ENCODE measurements at places on chromosomes 13 and 19. TPM values are rescaled to one million over a fixed set of nuclear protein-coding genes. Genes with fewer than 3 reads are reported as not detected.

DNA sequence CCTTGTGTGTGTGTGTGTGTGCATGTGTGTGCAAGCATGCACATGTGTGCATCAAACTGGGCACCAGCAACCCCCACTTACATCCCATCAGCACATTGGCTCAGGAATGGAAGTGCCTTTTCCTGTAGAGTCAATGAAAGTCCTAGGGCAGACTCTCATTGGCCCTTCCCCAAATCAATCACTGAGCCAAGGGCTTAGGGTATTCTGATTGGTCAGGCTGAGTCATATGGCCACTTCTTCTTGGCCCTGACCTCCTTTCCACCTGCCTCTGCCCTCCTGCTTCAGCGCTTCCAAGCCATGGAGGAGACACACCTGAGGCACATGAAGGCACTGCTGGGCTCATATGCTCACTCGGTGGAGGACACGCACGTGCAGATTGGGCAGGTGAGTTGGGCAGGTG lies 20.9 kb downstream of the FCHO1 start:
- DNase-seq, result no peak

DNA sequence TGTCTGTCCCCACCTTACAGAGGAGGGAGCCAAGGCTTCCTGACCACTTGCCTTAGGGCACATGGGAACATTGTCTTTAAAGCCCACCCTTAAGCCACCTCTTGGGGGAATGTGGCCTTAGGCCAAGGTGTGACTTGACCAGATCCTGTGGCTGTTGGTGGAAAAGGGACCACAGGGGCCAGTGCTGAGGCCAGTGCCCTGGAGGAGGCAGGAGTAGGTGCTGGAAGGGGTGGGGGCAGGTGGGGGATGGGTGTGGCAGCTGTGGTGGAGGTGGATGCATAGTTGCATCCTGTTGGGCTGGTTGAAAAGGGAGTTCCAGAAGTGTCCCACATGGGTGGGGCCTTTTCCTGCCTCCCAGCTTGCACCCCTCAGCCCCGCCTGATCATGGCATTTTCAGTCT lies 44.8 kb downstream of the DNM2 start:
- no peak for DNase-seq

DNA sequence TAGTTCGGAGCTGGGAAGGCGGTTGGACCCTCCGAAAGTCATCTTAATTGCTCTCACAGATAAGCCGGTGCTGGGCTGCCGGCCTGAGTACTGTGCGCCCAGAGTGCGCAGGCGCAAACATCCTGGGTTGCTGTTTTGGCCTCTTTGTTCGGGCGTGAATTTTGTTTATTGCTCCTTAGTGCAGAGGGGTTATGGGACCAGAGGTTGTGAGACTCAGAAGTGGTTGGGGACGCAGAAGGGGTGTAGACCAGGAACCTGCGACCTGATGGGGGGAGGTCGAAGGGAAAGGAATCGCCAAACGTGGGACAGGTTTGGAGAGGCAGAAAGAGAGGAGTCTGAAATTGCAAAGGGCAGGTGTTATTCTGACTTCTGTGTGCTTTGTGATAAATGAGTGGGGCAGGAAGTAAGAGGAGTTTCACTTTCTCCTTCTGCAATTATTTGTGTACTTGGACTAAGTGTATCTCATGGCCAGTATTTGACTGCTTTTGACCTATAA lies 607 bp upstream of the ZNF566 start:
- DNase-seq, result no peak

- no peak for DNase-seq
These were observed 8.2 kb upstream of the ERFL start for GRCh38 chr19:41936416-41936850.

DNA sequence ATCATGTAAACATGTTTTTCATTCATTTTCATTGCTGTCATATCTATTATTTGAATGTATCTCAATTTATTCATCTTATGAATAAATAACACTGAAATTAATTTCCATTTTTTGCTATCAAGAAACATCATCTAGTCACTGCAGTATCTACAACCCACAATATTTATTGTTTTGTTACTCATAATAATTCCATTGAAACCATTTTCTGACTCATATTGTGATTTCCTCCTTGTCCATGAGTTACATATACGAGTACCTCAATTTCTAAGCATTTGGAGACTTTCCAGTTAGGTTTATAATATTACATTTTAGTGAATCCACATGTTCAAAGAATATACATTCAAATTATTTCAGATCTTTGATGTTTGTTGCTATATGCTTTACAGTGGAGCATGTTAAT lies 1524.0 kb downstream of the SLITRK1 start:
- DNase-seq, result no peak

- no peak for DNase-seq
These were observed 3.7 kb downstream of the GAS6 start for GRCh38 chr13:113860051-113860664.

DNA sequence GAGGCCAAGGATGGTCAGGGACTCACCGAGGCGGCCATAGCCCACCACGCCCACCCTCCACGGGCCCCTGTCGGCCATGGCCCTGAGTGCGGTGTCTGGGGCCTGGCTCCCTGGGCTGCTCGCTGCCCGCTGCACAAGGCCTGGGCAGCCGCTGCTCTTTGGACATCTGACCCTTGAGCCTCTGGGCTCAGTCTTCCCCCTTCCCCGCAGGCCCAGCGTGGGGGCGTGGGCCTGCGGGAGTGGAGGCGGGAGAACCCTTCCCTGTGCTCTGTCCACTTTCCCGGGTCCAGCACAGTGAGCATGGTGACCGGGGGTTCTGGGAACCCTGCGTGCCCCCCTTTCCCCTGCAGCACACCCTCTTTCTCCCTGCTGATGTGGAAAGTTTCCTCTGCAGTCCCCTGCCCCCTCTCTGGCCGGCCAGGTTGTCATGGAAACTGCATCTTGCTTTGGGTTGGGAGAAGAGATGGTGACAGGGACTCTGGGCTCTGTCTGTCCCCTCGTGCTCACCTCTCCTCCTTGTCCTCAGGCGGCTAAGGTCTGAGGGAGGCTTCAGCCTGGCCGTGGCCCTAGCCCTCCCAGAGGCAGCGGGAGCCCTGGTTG lies at the start of gene ASPDH:
TSS of gene ASPDH (minus strand) at position 168 of the 600 bp plus-strand sequence. CDS start at position 78, 90 bp downstream.
- DNase-seq, result no peak

DNA sequence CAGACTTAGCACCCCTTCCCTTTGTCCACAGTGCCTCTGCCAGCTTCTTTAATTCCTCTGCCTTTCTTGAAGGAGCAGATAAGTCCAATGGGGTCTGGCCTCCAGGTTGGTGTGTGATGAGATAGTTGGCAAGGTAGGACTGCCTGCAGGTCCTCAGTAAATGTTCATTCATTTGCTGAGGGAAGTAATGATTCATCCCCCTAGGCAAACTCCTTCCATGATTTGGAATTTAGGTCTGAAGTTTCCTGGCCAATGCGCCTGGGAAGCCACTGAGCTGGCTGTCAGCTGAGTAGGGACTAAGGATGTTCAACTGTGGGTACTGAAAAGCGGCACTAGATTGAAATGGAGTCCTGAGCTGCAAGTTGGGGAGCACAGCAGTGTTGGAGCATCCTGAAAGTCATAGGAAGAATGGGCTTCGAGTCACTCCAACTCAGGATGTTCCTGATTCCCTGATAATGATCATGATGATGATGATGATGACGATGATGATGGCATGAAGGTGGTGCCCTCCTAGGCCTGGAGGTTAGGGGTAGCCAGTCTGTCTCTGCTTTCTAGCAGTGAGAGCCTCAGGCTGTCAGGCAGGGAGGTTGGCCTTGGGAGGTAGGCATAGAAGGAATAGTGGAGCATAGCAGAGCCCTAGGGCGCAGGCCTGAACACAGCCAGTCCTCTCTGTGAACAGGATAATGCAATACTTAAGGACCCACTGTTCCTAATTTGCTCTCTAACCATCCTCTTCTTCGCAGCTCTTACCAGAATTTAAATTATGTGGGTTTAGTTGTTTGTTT lies 44.7 kb downstream of the COL4A2 start:
- DNase-seq, result no peak

GRCh38 chr19:16566161-16566560 lies 6.1 kb downstream of the SLC35E1 start:
- no peak for DNase-seq

- DNase-seq, result no peak
These were observed 33.9 kb downstream of the PEG3 start for GRCh38 chr19:56806639-56807038.

GRCh38 chr13:40190641-40191100 lies 475.8 kb downstream of the FOXO1 start:
- DNase-seq, result peak; percentile 61

DNA sequence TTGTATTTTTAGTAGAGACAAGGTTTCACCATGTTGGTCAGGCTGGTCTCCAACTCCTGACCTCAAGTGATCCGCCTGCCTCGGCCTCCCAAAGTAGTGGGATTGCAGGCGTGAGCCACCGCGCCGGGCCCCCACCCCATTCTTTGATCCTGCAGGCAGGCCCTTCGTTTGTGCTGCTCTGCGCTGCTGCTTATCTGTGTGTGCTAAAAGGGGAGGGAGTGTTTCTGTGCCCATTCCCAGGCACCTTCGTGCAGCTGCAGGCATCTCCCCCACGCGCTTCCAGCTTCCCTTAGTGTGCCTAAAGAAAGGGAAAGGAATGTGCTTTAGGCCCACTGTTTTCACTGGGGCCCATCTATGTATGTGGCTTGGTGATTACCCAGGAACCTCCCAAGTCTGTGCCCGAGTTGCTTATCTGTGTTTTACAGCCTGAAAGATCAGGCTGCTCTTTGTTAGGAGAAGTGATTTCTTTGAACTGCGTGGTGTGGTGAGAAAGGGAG lies 27.2 kb downstream of the EPN1 start:
- DNase-seq, result no peak

GRCh38 chr19:51006406-51006805 lies 5.0 kb upstream of the KLK8 start:
- DNase-seq, result no peak

GRCh38 chr19:38877781-38878574 lies at the start of gene RINL:
Gene RINL, minus strand, starts transcription at chr19:38878275. Its CDS starts 1,533 bp downstream, at chr19:38876742.
- no peak for DNase-seq

DNA sequence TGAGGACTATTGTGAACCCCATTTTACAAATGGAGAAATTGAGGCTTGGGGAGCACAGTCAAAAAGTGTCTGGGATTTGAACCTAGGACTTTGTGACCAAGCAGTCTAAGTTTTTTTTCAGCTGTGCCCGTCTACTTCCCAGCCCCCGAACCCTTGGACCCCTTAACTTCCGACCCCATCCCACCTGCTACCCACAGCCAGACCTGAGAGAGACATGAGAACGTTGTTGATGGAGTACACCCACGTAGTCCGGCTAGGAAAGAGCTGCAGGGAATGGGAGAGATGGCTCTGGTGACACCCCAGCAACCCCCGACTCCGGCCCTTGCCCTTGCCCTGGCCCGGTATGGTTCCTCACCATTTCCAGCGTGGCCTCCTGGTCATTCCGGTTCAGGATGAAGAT lies 18.0 kb downstream of the MAP4K1 start:
- DNase-seq, result no peak

DNA sequence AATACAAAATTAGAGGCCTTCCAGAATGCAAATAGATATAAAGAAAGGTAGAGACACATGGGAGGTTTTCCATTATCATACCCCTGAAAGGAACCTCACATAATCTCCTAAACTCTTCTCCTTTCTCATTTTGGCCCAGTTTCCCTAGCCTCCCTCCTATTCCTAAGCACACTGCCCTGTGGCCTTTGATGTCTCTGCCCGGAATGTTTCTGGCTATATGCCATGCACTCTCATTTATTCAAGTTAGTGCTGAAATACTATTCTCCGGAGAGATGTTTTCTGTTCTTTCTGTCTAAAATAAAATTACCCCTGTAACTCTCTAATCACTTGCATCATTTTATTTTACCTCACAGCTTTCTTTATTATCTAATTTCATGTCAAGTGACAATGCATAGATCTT lies 1287.7 kb downstream of the SLITRK5 start:
- no peak for DNase-seq

DNA sequence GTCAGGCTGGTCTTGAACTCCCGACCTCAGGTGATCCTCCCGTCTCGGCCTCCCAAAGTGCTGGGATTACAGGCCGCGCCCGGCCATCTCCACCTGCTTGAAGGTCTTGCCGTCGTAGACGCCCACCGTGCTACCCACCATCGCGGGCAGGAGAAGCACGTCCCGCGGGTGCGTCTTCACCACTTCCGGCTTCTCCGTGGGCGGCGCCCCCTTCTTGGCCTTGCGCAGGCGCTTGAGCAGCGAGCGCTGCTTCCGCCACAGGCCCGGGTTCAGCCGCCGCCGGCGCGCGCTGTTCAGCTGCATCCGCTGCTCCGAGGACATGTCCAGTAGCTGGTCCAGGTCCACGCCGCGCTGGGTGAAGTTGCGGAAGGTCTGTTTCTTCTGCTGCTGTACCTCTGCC lies 21.6 kb downstream of the EFNA2 start:
- DNase-seq, result no peak

- DNase-seq, result no peak
These were observed 21.8 kb downstream of the PROSER1 start for GRCh38 chr13:39016087-39016486.

DNA sequence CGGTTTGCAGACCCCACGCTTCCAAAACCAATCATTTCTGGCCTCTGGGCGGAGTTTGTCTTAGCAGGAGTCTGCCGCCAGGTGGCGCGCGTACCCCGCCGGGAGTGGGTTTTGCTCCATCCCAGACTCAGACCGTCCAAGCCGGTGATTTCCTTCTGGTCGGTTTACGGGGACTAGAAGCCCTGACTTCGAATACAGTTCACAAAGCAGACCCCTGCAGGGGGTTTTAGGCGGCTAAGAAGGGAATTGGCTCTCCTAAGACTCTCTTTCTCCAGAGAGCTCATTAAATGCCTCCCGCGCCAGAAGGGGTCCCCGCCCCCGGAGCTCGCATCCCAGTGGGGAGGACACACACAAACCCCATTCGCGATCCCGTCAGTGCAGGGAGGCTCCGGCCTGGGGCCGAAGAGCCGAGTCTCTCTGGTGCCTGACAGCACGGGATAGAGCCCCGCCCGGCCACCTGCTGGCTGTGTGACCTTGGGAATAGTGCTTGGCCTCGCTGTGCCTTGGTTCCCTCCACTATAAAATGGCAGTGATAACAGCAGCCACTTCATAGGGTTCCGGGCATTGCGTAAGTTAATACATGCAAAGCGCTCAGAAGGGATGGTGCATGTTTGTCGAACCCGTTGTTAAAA lies 8.6 kb upstream of the NUP62 start:
- no peak for DNase-seq

CYP4F8 gene
- total RNA-seq, result not detected

SLC1A6 gene
- not detected for total RNA-seq

CCL25 gene
- not detected for total RNA-seq

ZSCAN22 gene
- 1.3 TPM for total RNA-seq

ETV2 gene
- total RNA-seq, result not detected

FFAR3 gene
- total RNA-seq, result not detected

ZNF302 gene
- total RNA-seq, result 10.5 TPM

KASH5 gene
- total RNA-seq, result not detected

CCDC9 gene
- 14.7 TPM for total RNA-seq

ZNF614 gene
- 5.3 TPM for total RNA-seq

Data from epithelial cell of proximal tubule (primary cell).